Endothelial cell of coronary artery (primary cell): ENCODE measurements at places on chromosomes 7 and 10. TPM values are rescaled to one million over a fixed set of nuclear protein-coding genes. Genes with fewer than 3 reads are reported as not detected.

Gene RNF148
- 1.4 and 1.7 TPM in 2 replicates for total RNA-seq

Gene FGFR2
- 0.09 TPM in 2 replicates for total RNA-seq

Gene SPOCK2
- total RNA-seq: 0.18 and 0.28 TPM in 2 replicates

Gene CPA2
- not detected in 2 replicates for total RNA-seq

Gene SFTPA2
- total RNA-seq: not detected in 2 replicates

Gene AP5Z1
- total RNA-seq: 19.8 and 22.6 TPM in 2 replicates

Gene C10orf95
- total RNA-seq: 0.09 TPM in 1 of 2 replicates, not detected in the other

Gene ANXA7
- total RNA-seq: 62.8 and 72.2 TPM in 2 replicates

Gene AOAH
- total RNA-seq: 0.09 TPM in 1 of 2 replicates, not detected in the other

Gene CALML5
- not detected in 2 replicates for total RNA-seq

Gene ZNF488
- under 0.01 and 0.09 TPM in 2 replicates for total RNA-seq

Gene NPC1L1
- not detected in 2 replicates for total RNA-seq

Gene CCDC146
- 1.1 and 1.4 TPM in 2 replicates for total RNA-seq

Gene SPDYE16
- total RNA-seq: not detected in 2 replicates

Gene MYPN
- total RNA-seq: under 0.01 and 0.09 TPM in 2 replicates
